ENCODE measurements at places on chromosomes 11 and 22.
A peak's percentile ranks its signal among the peaks of the same experiment; 100 is the strongest.

DNA sequence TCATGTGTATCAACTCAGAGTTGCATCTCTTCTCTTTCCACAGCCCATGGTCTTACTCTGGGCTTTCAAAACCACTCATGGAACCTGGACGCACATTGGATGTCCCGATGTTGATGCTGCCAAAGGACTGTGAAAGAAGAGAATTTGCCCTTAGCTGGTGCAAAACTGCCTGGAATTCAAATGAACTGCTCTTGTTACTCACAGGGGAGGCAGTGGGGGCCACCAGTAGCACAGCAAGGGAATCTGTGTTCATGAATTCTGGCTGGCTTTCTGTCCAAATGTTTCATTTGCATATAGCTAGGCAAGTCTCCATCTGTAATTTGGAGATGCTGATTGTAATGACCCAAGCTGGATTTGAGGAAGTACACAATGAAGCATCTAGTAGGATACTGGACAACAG, 24.9 kb downstream of the LMO2 start:
- DNase-seq, result no peak

- no peak for DNase-seq
Measured at GRCh38 chr11:130808541-130808940, 107.7 kb downstream of the SNX19 start.

GRCh38 chr11:74954199-74954598, 5.1 kb downstream of the SPCS2 start:
- no peak for DNase-seq

DNA sequence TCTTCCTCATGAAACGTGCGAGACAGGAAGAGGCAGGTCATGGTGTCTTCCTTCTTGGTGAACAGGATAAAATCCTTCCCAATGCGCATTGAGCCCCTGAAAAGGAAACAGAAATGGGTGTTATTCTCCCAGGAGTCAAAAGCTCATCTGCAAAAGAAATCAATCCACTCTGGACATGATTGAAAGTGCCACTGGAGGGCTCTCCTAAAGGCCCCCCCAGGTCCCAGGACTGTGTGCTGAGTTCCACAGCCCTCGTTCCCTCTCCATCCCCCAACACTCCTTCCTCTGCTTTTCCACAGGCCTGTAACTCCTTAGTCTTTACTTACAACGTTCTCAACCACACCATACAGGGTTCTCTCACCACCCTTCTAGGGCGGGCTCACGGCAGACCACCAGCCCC, 22.2 kb downstream of the MORC2 start:
- DNase-seq, result no peak

DNA sequence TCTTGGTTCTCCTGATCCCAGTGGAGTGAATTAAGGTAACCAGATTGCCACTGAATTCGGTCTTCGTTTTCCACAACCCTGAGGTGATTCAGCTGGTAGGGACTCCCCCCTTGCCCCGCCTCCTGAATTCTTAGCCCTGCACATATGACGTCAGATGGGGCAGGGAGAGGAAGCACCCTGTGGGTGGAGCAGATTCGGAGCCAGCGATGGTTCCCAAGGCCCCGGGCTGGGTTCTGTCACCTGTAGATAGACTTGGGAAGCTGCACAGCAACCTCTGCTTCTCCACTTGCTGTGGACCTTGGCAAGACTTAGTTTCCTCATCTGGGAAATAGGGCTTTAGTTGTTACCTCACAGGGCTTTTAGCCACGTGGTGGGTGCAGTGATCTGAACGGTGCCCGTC, 67.8 kb downstream of the CTTN start:
- no peak for DNase-seq

GRCh38 chr11:133714471-133715375, 130.6 kb downstream of the SPATA19 start:
- no peak for DNase-seq

DNA sequence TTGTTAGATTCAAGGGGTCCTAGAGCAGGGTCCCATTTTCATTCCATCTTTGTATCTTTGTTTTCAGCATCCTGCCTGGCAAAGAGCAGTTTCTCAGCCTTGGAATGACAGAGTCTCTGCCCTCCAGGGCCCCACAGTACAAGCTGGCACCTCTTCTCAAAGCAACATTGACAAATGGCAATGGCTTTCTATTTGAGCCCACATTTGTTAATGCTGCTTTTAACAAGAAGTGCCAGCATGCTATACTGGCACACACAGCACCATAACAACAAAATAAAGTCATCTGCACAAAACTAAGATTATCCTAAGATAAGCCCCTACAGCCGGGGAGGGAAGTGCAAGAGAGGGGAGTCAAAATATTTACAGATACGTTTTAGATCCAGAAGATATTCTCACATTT, 309.7 kb upstream of the C11orf87 start:
- DNase-seq, result no peak

- no peak for DNase-seq
Measured at GRCh38 chr22:45504373-45505341, 2.0 kb downstream of the FBLN1 start.

DNA sequence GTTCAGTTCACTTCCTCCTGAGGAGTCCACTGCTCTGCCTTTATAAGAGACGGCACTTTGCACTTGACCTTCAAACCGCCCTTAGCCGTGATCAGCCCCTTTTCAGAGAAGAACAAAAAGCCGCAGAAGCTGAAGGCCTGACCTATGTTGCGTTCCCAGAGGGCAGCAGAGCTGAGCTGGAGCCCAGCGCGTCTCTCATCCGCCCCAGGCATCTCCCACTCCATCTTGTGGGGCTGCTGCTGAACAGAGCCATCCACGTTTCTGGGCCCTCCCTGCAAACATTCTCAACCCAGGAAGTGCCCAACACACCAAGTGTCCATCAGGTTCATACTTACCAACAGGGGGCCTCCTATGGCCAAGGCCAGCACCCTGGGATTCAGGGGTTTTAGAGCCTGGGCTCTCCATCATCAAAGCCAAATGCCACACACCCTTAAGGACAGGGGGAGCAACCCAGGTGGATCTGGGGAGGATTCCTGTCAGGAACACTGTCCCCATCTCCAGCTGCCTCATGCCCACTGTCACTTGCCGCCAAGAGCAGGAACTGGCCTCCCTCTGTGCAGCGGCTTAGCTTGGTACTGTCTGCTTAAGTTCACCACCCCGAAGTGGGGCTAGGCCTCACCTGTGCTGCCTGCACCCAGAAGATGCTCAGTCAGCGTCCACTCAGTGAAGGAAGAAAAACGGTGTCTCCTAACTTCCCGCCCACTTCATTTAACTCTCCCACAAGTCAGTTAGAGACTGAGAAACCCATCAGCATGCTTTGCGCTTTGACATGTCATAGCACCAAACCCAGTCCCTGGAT, 16.0 kb upstream of the EFCAB6 start:
- DNase-seq, result no peak

- DNase-seq, result no peak
Measured at GRCh38 chr11:65217441-65218423, 36.0 kb downstream of the CAPN1 start.

GRCh38 chr22:26444777-26445176, 15.7 kb downstream of the ASPHD2 start:
- DNase-seq, result no peak

DNA sequence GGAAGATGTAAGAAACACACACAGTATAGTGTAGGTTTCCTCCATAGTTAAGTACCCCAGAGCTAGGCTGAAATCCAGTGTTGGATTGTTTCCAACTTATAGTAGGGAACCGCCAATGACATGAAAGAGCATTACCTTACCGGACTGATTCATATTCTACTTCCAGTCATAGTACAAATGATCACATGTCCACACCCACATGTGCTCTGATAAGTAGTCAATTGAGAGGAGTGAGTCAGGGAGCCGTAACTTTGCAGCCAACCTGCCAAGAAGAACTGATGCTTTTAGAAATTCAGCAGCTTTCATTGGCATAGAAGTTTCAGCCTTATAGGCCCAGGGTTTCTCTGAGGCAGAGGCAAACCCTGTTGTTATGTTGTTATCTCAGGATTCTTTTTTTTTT, 240.6 kb downstream of the ETS1 start:
- no peak for DNase-seq

DNA sequence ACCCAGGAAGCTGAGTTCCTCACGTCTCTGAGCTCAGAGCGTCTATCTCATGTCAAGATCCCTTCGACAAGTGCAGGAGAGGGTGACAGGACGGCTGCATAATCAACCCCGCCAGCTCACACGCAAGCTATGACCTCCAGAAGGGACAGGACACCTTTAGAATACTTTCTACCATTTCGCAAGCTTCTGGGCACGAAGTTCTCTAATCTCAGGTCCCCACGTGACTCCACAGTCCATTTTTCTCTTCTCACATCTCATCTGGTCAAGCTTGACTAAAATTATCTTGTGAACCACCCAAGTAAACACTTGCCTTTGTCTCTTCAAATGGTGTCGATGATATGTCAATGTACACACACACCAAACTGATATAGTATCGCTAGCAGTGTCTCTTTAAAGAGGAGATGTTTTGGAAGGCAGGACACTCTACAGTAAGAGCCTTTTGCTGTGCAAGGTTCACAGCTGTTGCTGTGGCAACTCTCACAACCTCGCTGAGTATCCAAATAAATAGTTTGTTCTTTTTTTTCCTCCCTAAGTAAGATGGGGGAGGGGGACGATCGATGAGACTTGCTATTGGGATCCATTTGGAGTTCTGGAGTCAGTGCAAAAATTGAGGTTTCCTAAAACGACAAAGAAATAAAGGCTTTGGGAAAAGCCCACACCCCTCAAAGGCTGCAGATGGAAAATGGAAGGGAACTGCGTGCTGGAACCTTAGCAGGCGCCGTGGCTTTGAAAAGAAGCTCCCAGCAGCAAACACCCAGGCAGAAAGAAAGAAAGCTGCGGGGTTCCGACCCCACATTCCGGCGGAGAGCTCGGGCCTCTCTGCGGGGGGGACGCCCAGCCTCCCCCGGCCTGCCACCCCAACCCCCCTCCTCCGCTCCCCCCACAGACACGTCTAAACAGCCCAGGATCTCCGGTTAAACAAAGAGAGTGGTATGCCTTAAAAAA, 215.4 kb upstream of the UBASH3B start:
- no peak for DNase-seq

- DNase-seq, result no peak
Measured at GRCh38 chr11:129148487-129148886, 43.6 kb downstream of the ARHGAP32 start.

GRCh38 chr22:49491726-49492125, 335.9 kb downstream of the BRD1 start:
- DNase-seq, result no peak

DNA sequence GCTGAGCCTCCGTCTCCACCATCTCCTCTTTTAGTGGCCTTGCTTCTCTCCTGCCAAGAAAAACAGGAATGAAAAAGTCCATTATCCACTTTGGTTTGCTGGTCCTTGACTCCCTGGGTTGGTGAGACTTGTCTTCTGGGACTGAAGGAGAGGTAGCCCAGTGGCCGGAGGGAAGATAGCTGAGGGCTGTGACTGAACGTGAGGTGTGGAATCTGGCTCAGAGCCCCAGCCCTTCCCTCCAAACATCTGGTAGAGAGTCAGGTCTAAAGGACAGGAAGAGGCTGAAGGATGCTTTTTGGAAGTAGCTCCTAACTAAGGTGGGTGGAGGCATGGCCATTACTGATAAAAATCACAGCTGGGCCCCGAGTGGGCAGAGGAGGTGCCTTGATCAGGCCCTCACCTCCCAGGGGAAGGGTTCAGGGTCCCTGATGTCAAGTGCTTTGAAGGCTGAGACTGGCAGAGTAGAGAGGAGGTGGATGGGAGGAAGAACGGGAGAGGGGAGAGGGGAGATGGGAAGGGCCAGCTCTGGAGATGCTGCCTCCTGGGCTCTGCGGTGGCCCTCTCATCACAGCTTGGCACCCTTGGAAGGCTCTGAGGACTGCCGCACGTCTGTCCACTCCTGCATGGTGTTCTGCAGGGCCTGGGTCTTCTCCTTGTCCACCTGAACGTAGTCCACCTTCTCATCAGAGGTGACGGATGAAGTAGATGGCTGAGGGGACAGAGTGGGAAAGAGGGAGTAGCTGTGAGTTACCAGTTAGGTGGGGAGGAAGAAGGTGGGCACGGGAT, 30.2 kb downstream of the USP35 start:
- DNase-seq, result no peak

GRCh38 chr11:64451856-64452255, 92.9 kb downstream of the RPS6KA4 start:
- no peak for DNase-seq

- DNase-seq, result no peak
Measured at GRCh38 chr11:69063652-69064260, 15.0 kb downstream of the TPCN2 start.

DNA sequence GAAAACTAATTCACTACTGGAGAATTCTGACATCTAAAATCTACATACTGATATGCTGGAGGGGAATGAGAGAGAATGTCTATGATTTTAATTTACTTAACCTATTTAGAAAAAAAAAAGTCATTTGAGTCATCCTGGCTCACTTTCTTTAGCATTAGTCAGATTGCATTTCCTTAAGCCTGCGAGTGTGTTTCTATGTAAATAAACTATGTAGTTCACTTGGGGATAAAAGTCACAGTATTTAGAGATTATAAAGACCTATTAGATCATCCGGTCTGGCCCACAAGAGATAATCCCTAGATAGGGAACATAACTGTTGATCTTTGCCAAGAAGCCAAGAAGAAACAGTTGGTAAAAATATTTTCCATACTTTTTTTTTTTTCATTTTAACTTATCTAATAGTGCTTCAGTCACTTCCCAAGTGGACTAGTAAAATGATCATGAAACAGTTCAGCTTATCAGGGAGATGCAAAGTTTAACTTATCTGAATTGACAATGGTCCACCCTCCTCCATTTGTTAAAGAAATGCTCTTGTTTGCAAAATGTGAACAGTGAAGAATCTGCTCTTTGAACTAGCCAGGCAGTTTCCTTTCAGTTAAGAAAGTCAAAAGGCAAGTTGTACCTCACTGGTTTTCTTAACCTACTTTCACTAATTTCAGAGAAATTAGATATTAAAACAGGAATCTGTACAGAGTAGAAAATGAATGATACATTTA, 21.2 kb upstream of the BLID start:
- no peak for DNase-seq

GRCh38 chr11:47179655-47179991, 2.9 kb upstream of the ARFGAP2 start:
- DNase-seq, result peak; percentile 41

GRCh38 chr22:22168190-22168940, 76.2 kb upstream of the VPREB1 start:
- peak; percentile 40 for DNase-seq

GRCh38 chr11:87139475-87139874, 101.7 kb downstream of the TMEM135 start:
- DNase-seq, result no peak

GRCh38 chr11:131095511-131096185, 179.4 kb upstream of the SNX19 start:
- DNase-seq, result no peak

GRCh38 chr11:125569915-125570621, 791 bp downstream of the EI24 start:
- no peak for DNase-seq
